ENCODE measurements at places on chromosomes 12 and 14. TPM values are rescaled to one million over a fixed set of nuclear protein-coding genes. Genes with fewer than 3 reads are reported as not detected.

DNA sequence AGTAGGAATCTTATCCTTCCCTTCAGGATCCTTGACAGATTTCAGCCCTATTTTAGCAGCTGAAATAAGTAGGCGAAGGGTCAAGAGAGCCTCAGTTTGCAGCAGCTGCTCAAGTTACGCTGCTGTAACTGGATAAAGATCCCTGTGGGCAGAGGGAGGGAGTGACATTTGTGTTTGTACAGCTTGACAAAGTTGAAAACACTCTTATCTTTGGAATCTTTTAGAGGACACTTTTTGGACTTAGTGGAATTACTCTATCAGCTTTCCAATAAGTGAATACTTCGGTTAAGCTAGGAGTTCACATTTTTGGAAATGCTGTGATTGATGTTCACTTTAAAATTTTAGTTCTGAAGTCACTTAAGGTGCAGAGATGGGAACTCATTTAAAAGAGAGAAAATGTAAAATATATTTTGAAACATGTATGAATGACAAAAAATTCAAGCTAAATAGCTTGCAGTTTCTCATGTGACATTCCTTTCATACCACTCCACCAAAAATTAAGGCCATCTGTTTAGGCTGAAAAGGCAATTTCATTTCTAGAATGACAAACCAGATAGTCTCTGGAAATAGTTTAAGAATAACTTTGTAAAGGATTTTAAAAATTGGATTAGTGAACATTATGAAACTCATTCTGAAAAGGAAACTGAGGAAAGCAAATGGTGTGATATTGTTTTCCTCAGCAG lies 55.2 kb downstream of the SLC38A4 start:
- peak overlapping the region; percentile 76 for H3K27ac ChIP-seq
- H3K27me3 ChIP-seq, result no peaks in the 10 kb centered on the region
- H3K36me3 ChIP-seq, result no peaks in the 10 kb centered on the region
- no peak overlapping the region for H3K4me3 ChIP-seq
- H3K4me1 ChIP-seq, result peaks cover 56% of the 10 kb centered on the region
- peak; percentile 66 for DNase-seq

DNA sequence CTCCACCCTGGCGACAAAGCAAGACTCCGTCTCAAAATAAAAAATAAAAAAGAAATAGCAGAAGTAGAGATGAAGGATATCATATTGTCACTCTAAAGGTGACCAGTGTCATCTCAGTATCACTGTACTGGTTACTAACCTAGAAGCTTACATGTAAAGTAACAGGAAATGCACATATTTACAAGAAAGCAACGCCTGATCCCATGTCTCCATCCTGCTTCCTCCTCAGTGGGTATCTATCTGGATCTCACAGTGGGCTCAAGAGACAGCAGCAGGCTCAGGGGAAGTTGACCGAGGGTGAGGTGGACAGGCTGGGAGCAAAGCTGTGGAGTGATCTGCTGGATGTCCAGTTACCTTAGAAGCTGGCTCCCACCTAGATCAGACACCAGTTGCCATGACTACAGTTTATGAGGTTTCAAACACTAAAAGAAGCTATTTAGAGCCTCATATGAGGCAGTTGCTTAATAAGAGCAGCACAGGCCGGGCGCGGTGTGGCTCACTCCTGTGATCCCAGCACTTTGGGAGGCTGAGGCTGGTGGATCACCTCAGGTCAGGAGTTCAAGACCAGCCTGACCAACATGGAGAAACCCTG lies 10.5 kb downstream of the MTRFR start:
- H3K27me3 ChIP-seq, result no peaks in the 10 kb centered on the region
- H3K4me3 ChIP-seq, result no peak overlapping the region
- no peaks in the 10 kb centered on the region for H3K4me1 ChIP-seq
- no peak for DNase-seq

- no peak overlapping the region for H3K27ac ChIP-seq
- no peaks in the 10 kb centered on the region for H3K36me3 ChIP-seq
- H3K4me1 ChIP-seq, result no peaks in the 10 kb centered on the region
- H3K4me3 ChIP-seq, result no peak overlapping the region
- no peaks in the 10 kb centered on the region for H3K27me3 ChIP-seq
Observed at GRCh38 chr14:30354439-30354838, 204.5 kb upstream of the G2E3 start.

DNA sequence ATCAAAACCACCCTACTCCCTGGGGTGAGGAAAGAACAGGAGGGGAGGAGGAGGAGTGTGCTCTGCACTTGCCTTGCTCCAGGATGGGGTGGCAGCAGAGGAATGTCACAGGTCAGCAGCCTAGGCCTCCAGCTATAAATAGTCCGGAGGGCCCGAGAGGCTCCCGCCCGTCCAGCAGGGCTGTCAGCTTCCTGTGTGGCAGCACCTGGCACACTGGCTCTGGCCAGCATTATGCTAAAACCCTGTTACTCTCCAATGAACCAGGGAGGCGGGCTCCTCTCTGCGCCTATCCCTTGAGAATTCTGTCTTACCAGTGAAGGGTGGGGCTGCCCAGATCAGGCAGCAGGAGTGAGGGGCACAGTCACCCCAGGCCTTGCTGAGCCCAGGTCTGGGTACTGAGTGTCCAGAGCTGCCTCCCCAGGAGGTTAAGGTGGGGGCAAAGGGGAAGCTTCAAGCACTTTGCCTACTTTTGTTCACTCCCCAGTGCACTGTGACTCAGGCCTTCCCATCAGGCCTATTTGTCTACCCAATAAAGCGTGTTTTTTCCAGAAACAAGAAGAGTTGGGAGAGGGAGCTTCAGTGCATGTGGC lies 1.2 kb upstream of the COX14 start:
- H3K4me1 ChIP-seq, result peaks cover 6% of the 10 kb centered on the region
- no peak overlapping the region for H3K4me3 ChIP-seq
- no peak overlapping the region for H3K27ac ChIP-seq
- no peaks in the 10 kb centered on the region for H3K36me3 ChIP-seq
- no peaks in the 10 kb centered on the region for H3K27me3 ChIP-seq

DNA sequence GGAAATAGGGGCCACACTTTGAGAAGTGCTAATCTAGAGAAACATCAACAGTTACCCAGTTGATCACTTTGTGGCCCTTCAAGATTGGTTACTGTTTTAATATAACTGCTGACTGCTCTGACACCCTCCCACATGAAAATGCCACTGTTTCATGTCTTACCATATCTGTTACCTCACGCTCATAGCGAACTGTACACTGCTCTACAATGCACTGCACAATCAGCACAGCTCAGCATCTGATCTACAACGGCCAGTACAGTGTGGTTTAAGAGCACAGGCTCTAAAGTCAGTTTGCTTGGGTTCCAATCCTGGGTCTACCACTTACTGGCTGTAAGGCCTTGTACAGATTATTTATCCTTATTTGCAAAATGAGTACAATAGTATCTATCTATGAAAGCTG lies 39.1 kb downstream of the SPPL3 start:
- no peaks in the 10 kb centered on the region for H3K36me3 ChIP-seq
- no peaks in the 10 kb centered on the region for H3K27me3 ChIP-seq
- H3K4me1 ChIP-seq, result no peaks in the 10 kb centered on the region

GRCh38 chr14:95902273-95902826 lies 25.7 kb downstream of the TUNAR start:
- H3K36me3 ChIP-seq, result no peaks in the 10 kb centered on the region
- H3K4me3 ChIP-seq, result no peak overlapping the region

DNA sequence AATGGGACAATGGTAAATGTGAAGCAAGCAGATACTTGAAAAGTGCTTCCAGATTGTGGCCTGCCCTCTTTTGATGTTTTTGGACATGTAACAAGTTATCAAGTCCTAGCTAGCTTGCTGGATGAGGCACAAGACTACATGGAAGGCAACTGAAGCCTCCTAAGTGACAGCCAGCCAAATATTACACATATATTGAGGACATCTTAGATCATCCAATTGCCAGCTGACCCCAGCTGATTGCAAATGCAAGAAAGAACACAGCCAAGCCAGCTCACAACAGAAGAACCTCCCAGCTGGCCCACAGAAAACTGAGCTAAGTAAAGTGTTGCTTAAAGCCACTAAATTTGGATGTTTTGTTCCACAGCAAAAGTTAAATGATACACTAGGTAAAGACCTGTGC lies 156.9 kb downstream of the SRGAP1 start:
- H3K27ac ChIP-seq, result no peak overlapping the region
- no peak for DNase-seq
- no peak overlapping the region for H3K4me3 ChIP-seq
- no peaks in the 10 kb centered on the region for H3K27me3 ChIP-seq
- peaks cover 15% of the 10 kb centered on the region for H3K36me3 ChIP-seq
- H3K4me1 ChIP-seq, result peaks cover 9% of the 10 kb centered on the region

GRCh38 chr14:87999277-87999676 lies 5.7 kb upstream of the GPR65 start:
- H3K36me3 ChIP-seq, result no peaks in the 10 kb centered on the region
- H3K4me3 ChIP-seq, result no peak overlapping the region
- H3K27ac ChIP-seq, result no peak overlapping the region
- H3K4me1 ChIP-seq, result peaks cover 16% of the 10 kb centered on the region

- H3K4me1 ChIP-seq, result no peaks in the 10 kb centered on the region
- H3K27ac ChIP-seq, result no peak overlapping the region
- no peaks in the 10 kb centered on the region for H3K27me3 ChIP-seq
- H3K4me3 ChIP-seq, result no peak overlapping the region
Observed at GRCh38 chr12:65384240-65384639, 105.8 kb downstream of the MSRB3 start.

DNA sequence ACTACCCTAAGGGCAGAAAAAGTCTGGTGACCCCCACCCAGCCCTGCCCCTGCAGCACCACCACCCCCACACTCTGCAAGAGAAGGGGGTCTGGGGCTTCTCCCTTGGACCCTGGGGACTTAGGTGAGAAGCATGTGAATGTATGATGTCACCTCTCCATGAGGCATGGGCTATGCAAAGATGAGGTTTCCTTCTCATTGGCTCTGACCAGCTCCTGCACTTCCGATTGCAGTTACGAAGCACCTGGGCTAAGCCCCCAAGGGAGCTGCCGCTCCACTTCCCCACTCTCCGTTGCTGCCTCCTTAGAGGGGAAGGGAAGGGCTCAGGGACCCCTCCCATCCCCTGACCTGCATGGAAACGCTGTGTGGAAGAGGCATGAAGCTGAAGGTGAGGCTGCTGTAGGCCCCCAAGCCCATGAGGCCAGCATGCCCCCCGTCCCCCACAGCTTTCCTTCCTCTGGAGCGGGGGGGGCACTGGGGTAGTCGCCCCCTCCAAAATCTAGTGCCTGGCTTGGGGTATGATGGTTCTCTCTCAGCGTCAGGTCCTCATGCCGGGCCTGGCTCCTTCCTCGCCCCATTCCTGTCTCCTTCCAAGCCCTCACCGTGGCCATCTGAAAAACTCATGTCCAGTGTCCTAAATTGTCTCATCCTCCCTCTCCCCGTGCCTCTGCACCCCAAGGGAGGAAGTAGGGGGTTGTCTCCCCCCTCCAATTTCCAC lies 5.5 kb upstream of the DDX23 start:
- peaks cover 7% of the 10 kb centered on the region for H3K4me1 ChIP-seq
- no peak overlapping the region for H3K4me3 ChIP-seq
- DNase-seq, result no peak
- H3K27ac ChIP-seq, result no peak overlapping the region

DNA sequence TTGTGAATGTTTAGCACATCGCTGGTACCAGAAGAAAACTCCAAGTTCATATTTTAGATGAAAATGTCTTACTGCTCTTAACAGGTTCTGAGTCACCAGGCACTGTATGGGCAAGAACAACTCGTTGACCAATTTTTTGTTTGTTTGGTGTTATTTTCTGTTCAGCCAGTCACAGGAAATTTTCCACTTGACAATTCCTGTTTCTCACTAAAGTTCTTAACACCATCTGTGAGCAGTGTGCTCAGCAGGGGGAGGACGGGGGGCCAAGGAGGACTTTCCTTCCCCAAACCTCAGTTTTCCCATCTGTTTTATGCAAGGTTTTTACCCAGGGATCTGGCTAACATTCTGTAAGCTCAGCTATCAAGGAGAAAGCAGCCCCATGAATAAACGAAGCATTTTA lies 3.0 kb downstream of the NUAK1 start:
- no peak for DNase-seq
- H3K27me3 ChIP-seq, result no peaks in the 10 kb centered on the region
- H3K4me1 ChIP-seq, result peaks cover 77% of the 10 kb centered on the region
- H3K4me3 ChIP-seq, result peak overlapping the region; percentile 95
- H3K27ac ChIP-seq, result peak overlapping the region; percentile 72
- peaks cover 33% of the 10 kb centered on the region for H3K36me3 ChIP-seq

- H3K36me3 ChIP-seq, result no peaks in the 10 kb centered on the region
- no peak for DNase-seq
- H3K27me3 ChIP-seq, result no peaks in the 10 kb centered on the region
- H3K4me3 ChIP-seq, result no peak overlapping the region
Observed at GRCh38 chr12:100127766-100128511, 14.7 kb downstream of the BLTP3B start.

DNA sequence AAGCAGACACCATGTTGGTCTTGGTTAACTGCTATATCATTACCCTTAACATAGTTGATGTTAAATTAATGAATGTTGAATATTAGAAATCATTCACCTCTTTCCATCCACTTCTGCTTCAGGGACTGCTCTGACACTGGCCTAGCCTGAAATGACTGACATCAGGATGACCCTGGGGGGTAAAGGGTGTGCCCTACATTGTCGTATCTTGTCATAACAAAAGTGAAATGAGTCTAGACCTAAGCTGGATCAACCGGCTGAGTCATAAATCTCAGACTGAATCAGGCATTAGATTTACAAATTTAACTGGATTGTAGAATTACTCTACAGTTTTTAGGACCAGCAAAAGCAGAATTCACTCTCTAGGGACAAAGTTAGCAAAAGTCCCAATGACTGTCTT lies 35.3 kb downstream of the KICS2 start:
- no peaks in the 10 kb centered on the region for H3K36me3 ChIP-seq
- H3K27ac ChIP-seq, result peak overlapping the region; percentile 50
- no peaks in the 10 kb centered on the region for H3K27me3 ChIP-seq
- DNase-seq, result no peak
- H3K4me3 ChIP-seq, result no peak overlapping the region

- no peak for DNase-seq
- H3K36me3 ChIP-seq, result no peaks in the 10 kb centered on the region
- H3K27me3 ChIP-seq, result no peaks in the 10 kb centered on the region
- H3K4me3 ChIP-seq, result no peak overlapping the region
Observed at GRCh38 chr12:19895246-19896020, 456.1 kb downstream of the AEBP2 start.

GRCh38 chr12:67881565-67881964 lies 107.7 kb upstream of the IFNG-AS1 start:
- H3K27me3 ChIP-seq, result no peaks in the 10 kb centered on the region
- no peak overlapping the region for H3K27ac ChIP-seq
- H3K36me3 ChIP-seq, result no peaks in the 10 kb centered on the region
- H3K4me1 ChIP-seq, result peaks cover 5% of the 10 kb centered on the region

The TSPAN8 gene
- total RNA-seq, result not detected

The CHGA gene
- not detected for total RNA-seq

The SRRM4 gene
- total RNA-seq, result not detected

The INHBC gene
- 0.18 TPM for total RNA-seq

The SMIM41 gene
- total RNA-seq, result not detected

The SLC6A12 gene
- not detected for total RNA-seq

The SLC2A14 gene
- not detected for total RNA-seq

The CDK2 gene
- total RNA-seq, result 74.4 TPM

Measured in SJSA1 (cell line).